MV-4-11 (cell line): ENCODE measurements at places on chromosomes 2 and 18.

DNA sequence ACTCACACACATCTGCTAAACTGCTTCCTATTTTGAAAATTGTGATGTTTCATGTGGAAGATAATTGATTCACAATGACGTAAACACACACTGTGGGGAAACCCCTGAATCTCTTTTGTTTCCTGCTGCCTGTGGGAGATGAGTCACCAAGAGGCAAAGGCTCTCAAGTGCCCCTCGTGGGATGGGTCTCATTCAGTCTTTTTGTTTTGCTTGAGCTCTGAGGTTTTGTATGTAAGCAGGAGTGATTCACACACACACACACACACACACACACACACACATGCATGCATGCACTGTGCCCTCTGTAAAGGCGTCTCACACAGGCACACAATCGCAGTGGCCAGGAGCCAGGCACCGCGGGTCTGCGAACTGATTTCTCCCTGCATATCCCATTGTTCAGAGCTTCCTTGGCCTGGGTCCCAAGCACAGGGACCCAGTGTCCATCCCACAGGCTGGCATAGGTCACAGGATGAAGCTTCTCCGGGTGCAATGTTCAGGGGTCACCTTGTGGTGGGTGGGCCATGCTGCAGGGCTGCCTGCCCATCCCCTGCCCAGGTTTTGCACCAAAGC lies 12.1 kb upstream of the ARHGEF4 start:
- DNase-seq: peak; percentile 90

DNA sequence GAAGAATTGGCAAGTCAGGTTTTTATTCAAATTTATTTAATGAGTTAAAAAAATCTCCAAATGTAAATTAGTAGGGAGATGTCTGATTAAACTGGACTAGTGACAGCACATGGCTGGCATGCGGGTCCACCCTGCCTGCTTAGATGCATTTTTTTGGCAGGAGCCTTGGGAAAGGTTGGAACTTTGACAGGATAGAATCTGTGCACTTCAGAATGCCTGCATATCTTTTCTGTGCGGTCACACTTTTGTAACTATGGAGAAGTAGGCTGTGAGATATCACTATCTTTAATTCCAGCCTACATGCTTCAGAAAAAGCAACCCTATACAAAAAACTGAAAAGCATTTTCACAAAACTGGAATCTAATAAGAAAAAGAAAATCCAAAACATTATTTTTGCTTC lies 317.8 kb downstream of the MBD2 start:
- DNase-seq: no peak

DNA sequence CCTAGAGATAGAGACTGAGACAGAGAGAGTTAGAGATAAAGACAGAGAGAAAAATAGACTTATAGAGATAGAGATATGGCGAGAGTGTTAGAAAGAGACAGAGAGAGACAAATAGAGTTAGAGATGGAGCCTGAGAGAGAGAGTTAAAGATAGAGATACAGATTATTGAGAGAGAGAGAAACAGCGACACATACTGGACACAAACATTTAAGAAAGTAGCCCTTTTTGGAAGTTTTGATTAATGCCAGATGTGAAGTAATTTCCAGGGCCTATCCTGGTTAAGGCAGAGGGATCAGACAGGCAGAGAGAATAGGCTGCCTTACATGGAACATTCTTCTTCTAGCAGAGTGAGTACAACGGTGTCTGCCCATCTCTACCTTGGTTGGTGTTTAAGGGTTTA lies 311.6 kb upstream of the CDH7 start:
- DNase-seq: no peak

GRCh38 chr2:178043266-178043665 lies 29.3 kb downstream of the PDE11A start:
- no peak for DNase-seq

- peak; percentile 88 for DNase-seq
Observed at GRCh38 chr2:230226051-230226551, 565 bp downstream of the SP140 start.

DNA sequence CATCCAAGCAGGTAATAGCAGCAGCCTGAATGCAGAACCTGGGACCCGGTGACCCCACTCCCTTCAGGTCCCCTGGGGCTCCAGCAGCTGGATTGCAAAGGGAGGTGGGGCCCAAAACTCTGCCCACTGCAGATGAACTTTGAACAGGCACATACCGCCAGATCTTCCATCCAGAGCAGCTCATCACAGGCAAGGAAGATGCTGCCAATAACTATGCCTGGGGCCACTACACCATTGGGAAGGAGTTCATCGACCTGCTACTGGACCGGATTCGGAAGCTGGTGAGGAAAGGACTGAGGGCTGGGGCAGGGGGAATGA lies 9.2 kb upstream of the DNAJB2 start:
- no peak for DNase-seq

GRCh38 chr2:230134496-230135129 lies 65.9 kb upstream of the SLC16A14 start:
- DNase-seq: peak; percentile 60

GRCh38 chr2:229244975-229245374 lies 26.1 kb downstream of the PID1 start:
- DNase-seq: no peak

- DNase-seq: no peak
Observed at GRCh38 chr2:25341011-25341727, 556 bp downstream of the DNMT3A start.

GRCh38 chr2:189851174-189851826 lies 67.0 kb downstream of the PMS1 start:
- no peak for DNase-seq

GRCh38 chr2:223008162-223008561 lies 43.8 kb upstream of the KCNE4 start:
- DNase-seq: no peak

GRCh38 chr2:80238692-80239469 lies 65.7 kb downstream of the LRRTM1 start:
- no peak for DNase-seq

- no peak for DNase-seq
Observed at GRCh38 chr2:224272237-224272910, 129.5 kb downstream of the FAM124B start.

DNA sequence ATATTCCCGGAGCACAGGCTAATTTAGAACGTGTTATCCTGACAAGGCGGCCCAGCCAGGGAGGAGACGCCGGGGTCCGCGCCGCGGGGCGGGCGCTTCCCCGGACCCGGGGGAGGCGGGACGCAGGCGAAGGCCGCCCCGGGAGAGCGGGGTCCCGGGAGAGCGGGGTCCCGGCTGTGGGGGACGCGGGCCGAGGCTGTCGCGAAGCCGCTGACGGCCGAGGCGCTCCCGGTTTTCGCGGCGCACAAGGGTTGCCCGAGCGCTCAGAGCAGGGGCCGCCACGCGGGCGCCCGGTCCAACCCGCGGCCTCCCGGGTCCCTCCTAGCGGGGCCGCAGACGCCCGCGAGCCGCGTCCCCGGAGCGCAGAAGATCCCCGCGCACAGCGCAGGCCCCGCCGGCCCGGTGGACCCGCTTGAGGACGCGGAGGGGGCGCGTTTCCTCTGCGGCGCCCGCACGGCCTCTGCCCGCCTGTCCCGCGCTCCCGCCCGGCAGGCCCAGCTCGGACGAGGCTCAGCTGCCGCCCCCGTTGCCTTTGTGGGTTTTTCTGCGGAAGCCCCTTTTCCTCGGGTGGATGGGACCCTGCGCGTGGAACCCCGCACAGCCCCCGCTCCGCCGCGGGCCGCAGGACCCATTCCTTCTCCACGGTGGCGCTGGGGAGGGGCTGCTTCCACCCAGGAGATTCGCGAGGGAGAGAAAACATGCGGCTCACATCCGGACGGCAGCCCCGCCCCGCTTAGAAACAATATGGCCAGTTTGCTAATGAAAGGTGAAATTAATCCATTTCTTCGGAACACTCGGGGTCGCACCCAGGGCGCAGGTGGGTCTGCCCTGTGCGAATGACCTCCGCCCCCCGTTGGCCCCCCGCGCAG lies 9.6 kb upstream of the KCNG2 start:
- DNase-seq: no peak

DNA sequence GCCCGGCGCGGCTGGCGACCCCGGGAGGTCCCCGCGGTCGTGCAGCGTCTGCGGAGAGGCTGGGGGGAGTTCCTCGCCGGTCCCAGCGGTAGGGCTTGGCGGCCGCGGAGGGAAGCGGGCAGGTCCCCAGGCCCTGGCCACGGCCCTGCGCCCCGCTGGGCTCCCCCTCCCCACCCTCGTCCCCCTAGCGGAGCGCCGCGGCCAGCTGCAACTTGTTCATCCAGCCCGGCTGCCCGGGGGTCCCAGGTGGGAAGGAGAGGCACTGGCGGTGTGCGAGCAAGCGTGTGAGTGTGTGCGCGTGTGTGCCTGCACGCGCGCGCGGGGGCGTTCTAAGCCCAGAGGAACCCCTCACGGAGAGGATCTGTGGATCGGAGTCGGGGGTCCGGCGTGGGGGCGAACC lies 1.3 kb downstream of the PTPRM start:
- DNase-seq: no peak

- DNase-seq: peak; percentile 60
Observed at GRCh38 chr2:85741833-85742455, 11.8 kb upstream of the ATOH8 start.

DNA sequence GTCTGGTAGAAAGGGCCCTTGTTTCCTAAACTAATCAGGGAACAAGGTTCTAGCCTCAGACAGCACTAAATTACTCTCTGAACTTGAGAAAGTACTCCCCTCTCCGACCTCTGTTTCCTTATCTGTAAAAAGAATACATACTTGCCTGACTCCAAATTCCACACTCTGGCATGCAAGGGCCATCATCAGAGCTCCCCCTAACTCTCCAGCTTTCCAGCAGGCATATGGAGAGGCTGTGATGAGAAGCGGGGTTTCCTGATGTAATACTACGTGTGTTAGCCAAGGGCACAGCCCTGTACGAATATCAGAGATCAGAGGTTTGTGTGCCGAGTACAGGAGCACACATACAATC lies 1.8 kb upstream of the EVA1A start:
- DNase-seq: no peak

DNA sequence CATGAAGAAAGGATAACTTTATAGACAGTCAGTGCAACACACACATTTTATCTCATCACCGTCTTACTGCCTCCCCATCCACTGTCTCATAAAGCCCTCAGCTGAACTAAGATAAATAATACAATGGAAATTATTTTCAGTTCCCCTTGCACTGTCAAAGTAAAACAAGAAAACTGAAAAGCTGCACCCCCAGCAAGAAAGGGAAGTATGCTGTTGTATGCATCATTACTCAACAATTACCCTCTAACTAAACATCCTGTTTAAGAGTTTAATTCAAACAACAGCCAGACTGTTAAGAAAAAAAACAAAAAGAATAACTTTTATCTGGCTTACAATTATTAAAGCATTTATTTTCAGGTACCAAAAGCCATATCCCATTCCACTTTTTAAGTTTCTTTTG lies 25.0 kb downstream of the MPPE1 start:
- DNase-seq: peak; percentile 95

- no peak for DNase-seq
Observed at GRCh38 chr18:3597409-3598357, 147.7 kb downstream of the TGIF1 start.

DNA sequence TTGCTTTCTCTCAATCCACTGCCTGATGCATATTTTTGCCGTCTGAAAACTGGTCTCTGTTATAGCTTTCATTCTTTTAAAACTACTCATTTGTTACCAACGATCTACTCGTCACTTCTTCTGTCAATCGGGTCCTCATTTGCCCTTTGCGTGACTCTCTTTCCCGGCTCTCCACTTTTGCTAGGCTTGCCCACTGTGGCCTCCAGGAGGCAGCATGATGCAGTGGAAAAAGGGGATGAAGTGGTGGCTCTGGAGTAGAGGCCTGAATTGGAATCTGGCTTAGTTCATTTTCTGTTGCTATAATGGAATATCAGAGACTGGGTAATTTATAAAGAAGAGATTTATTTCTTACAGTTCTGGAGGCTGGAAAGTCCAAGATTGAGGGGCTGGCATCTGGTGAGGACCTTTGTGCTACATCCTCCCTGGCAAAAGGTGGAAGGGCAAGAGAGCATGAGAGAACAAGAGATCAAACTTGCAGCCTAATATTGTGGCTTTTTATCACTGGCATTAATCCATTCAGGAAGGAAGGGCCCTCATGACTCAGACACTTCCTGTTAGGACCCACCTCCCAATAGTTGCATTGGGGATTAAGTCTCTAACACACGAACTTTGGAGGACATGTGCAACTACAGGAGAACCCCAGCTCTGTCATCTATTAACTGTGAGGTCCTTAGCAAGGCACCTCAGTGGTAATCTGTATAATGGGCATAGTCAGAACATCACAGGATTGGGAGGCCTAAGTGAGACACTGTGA lies 15.4 kb downstream of the GDF7 start:
- DNase-seq: no peak

DNA sequence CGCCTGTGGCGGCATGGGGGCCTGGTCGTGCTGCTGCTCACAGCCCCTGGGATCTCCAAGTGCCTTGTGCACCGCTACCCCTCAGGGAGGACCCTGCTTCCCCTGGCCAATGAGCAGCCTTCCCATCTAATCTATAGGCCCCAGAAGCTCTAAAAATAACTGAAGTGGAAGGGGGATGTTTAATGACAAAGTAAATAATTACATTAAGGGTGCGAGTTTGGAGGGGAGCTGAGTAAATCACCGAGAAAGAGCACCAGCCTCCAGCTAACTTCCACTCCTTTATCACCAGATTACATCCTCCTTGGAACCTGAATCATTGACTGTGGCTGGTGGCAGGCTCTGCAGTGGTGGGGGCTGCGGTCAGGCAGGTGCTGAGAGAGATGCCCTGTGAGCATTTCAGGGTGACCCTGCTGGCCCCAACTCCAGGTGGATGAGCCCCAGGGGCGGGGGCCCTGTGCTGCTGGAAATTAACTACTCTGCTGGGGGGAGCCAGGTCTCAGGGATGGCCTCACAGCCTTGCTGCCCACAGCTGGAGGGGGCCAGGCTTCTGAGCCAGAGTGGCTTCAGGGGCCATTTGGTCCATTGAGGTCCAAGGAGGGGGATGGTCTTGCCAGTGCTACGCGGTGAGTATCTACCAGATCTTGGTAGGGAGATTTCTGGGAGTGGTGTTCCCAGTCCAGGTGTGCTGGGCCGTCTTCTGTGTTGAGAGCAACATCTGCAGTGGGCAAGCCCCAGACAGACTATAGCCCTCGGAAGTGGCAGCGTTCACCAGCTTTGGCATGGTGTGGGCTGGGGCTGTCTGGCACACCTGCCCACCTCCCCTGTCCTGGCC lies 74.2 kb downstream of the GLI2 start:
- no peak for DNase-seq

DNA sequence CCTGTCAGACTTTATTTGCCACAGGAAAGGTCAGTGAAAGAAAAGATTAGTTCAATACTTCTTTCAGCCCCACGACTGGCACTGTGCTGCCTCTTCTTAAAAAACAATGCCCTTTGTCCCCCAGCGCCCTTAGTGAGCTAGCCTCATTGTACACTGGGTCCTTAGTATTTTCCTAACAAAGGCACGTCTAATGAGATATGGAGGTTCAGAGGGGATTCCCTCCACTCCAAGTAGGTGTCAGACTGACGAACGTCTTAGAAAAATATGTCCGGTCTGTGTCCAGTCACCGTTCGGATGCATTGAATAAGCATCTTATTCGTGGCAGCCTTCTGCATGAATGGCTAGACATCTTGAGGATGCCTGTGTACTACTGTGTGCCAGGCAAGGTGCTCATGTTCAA lies 1.1 kb downstream of the FECH start:
- no peak for DNase-seq

DNA sequence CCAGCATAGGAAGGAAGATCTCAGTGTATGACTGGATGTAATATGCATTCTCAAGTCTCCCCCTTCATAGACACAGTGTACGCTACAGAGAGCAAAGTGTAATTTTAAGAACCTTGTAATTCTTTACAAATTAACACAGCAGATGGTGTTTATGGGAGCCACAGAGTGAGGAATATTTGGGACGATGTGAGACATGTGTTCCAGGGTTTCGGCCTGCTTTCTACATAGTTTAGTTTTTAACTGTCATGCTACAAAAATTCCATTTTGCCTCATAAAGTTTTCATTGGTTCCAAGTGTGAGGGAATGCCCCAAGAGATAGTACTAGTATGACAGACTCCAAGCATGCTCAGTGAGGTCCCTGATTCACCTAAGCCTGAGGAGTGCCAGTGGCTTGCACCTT lies 76.2 kb upstream of the LRRTM1 start:
- no peak for DNase-seq
